ENCODE measurements at places on chromosomes 4 and X.

GRCh38 chrX:70500826-70501225, 56.2 kb downstream of the DLG3 start:
- peaks cover 6% of the 10 kb centered on the region for H3K36me3 ChIP-seq
- no peaks in the 10 kb centered on the region for H3K27me3 ChIP-seq
- H3K4me3 ChIP-seq = no peak overlapping the region
- H3K4me1 ChIP-seq = no peaks in the 10 kb centered on the region

GRCh38 chr4:45241976-45242375, 515.6 kb upstream of the GNPDA2 start:
- no peak overlapping the region for H3K4me3 ChIP-seq
- no peak overlapping the region for H3K27ac ChIP-seq
- no peaks in the 10 kb centered on the region for H3K4me1 ChIP-seq
- DNase-seq = no peak
- H3K36me3 ChIP-seq = no peaks in the 10 kb centered on the region

GRCh38 chrX:94414746-94415145, 740.7 kb downstream of the FAM133A start:
- no peak for DNase-seq
- H3K4me3 ChIP-seq = no peak overlapping the region
- H3K27me3 ChIP-seq = no peaks in the 10 kb centered on the region
- no peaks in the 10 kb centered on the region for H3K4me1 ChIP-seq

DNA sequence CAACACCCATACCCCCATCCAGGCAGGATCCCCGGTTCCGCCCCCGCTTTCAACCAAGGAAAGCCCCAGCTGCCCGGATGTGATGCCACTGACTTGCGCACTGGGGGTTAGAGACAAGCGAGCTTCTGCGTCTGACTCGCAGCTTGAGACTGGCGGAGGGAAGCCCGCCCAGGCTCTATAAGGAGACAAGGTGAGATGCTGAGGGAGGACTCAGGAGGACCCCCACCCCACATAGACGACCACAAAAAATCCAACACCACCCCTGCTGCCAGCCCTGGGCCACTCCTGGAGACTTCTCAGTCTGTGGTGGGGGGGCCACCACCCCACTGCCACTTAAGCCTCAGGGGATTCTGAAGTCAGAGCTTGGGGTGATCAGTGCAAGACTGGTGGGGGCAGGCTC, at the start of gene MAGEA4:
Gene MAGEA4 (plus strand): TSS at position 110 of the 400 bp plus-strand sequence. CDS start 10,776 bp downstream, outside the sequence.
- DNase-seq = no peak
- no peaks in the 10 kb centered on the region for H3K4me1 ChIP-seq
- H3K27me3 ChIP-seq = no peaks in the 10 kb centered on the region
- no peaks in the 10 kb centered on the region for H3K36me3 ChIP-seq

GRCh38 chr4:42710329-42710728, 53.4 kb upstream of the ATP8A1 start:
- no peak overlapping the region for H3K27ac ChIP-seq
- H3K4me3 ChIP-seq = no peak overlapping the region
- no peaks in the 10 kb centered on the region for H3K27me3 ChIP-seq
- no peaks in the 10 kb centered on the region for H3K36me3 ChIP-seq
- no peak for DNase-seq

DNA sequence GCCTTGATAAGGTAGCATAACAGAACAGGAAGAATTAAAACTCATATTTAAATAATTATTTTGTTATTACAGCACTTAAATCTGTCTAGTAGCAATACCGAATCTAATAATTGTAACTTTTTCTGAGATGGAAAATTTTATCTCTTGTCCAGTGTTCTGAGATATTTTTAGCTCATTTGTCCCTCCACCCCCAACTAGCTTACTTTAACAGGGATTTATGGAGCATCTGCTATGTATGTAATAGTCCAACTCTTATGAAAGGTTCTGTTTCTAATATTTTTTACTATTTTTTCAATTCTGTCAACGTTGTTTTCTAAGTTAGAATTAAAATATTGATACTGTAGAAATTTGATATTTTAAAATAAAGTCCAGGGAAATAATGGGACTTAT, 38.2 kb upstream of the NUDT6 start:
- H3K27ac ChIP-seq = no peak overlapping the region
- no peaks in the 10 kb centered on the region for H3K4me1 ChIP-seq
- DNase-seq = no peak
- H3K4me3 ChIP-seq = no peak overlapping the region
- no peaks in the 10 kb centered on the region for H3K36me3 ChIP-seq
- no peaks in the 10 kb centered on the region for H3K27me3 ChIP-seq

Data from cardiac muscle cell (in vitro differentiated cells and primary cell).